ENCODE measurements at places on chromosomes 6 and 20.

DNA sequence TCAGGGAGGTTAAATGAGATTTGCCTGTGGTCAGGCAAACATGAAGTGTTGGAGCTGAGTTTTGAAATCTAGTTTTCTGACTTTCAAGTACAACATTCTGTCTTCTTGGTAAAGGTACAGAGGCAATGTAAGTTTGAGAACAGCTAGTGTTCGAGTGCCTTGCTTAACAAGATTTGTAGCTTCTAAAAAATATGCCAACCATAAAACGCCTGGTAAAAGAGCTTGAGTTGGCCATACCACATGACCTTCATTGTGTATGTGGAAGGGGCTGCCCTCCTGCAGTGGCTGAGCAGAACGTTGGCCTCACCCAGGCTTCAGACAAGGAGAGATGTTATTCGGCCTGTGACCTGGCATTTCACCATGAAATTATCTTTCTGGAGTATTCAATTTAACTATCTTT, 86.5 kb downstream of the MAP7 start:
- no peak for DNase-seq

GRCh38 chr6:44078827-44079671, 48.2 kb downstream of the MRPL14 start:
- peak; percentile 68 for DNase-seq

DNA sequence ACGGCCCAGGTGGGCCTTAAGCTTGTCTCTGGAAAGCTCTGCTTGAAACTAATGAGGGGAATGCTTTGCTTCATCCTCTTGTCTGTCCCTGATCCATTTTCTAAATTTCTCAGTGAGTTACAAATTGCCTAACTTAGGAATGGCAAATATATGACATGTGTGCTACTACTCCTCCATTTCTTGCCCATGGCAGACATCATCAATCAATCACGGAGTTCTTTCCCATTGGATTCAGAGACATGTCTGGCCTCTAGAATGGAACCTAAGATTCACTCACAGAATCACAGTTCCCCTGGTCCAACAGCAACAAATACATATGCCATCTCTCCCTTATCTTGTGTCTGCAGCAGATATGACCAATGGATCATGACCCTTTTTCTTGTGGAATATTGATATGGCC, 6.6 kb upstream of the BPIFB4 start:
- no peak for DNase-seq

- no peak for DNase-seq
These were observed 134.3 kb downstream of the IBTK start for GRCh38 chr6:82113231-82113630.

- no peak for DNase-seq
These were observed 78.4 kb upstream of the MLN start for GRCh38 chr6:33882154-33882553.

DNA sequence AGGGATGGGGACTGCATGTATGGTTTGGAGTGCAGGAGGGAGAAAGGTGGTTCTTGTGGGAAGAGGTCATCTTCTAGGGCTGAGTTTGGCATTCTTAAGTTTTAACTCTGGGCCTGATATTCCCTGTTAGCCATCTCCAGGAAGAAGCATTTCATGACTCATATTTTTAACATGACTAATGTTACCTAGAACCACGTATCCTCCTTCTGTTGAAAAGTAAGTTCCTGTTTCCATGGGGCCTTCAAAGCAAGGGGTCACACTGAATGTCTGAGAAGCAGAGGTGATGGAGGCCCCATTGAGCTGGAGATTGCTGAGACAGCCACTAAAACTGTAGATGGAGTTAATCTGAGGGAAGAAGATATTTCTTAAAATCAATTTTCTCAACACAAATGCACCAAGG, 30.2 kb downstream of the FAM229B start:
- no peak for DNase-seq

GRCh38 chr6:26454631-26455030, 3.1 kb upstream of the BTN2A1 start:
- no peak for DNase-seq

- no peak for DNase-seq
These were observed 33.2 kb upstream of the ADGRF5 start for GRCh38 chr6:46954837-46955451.

GRCh38 chr20:14778875-14779274, 441.5 kb upstream of the FLRT3 start:
- DNase-seq, result no peak

GRCh38 chr6:167410462-167410861, 85.6 kb downstream of the TTLL2 start:
- no peak for DNase-seq

DNA sequence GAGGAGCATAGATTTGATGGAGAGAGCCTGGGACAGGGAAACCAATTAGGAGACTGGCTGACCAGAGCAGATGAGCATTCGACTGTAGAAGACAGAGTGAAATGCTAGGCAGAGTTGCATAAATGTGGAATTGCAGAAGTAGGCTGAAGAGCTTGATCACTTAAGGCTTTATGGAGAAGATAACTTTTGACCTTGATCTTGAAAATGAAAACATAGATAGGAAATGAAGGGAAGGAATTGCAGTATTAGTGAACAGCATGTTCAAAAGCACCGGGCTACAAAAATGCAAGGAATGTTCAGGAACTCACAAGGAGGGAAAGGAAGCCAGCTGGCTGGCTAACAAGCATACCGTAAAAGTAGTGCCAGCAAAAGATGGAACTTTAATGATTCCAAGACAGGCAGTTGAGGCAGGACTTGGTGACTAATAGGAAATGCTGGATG, 20.5 kb upstream of the LTV1 start:
- DNase-seq, result no peak

DNA sequence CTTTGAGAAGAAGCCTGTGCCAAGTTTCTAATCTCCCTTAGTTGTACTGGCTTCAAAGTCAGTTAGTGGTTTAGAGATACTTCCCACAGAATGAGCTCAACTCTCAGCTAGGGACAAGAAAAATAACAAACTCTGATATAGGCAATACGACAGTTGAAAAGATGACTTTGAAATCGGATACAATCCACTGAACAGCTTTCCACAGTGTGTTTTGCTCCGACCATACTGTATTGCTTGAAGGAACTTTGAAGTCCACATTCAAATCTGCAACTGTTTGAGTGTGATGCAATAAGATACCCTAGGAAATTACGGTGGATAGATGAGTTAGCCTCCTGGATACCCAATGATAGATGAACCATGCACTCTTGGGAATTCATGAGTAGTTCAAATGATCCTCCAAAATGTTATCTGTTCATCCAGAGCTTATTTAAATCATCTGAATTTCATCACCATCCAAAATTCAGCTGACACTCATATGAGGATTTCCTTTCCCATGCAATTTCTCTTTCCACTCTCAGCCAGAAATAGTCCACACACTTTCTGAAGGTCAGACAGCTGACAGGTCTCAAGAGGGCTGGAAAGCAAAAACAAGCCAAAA, 443.8 kb downstream of the HAO1 start:
- DNase-seq, result no peak

- DNase-seq, result no peak
These were observed 908.5 kb upstream of the FLRT3 start for GRCh38 chr20:15245896-15246295.

- no peak for DNase-seq
These were observed 36.8 kb downstream of the PREX1 start for GRCh38 chr20:48791014-48791413.

GRCh38 chr6:132456700-132457143, 55.4 kb upstream of the MOXD1 start:
- no peak for DNase-seq

GRCh38 chr6:149065121-149065520, 252.4 kb upstream of the TAB2 start:
- no peak for DNase-seq

DNA sequence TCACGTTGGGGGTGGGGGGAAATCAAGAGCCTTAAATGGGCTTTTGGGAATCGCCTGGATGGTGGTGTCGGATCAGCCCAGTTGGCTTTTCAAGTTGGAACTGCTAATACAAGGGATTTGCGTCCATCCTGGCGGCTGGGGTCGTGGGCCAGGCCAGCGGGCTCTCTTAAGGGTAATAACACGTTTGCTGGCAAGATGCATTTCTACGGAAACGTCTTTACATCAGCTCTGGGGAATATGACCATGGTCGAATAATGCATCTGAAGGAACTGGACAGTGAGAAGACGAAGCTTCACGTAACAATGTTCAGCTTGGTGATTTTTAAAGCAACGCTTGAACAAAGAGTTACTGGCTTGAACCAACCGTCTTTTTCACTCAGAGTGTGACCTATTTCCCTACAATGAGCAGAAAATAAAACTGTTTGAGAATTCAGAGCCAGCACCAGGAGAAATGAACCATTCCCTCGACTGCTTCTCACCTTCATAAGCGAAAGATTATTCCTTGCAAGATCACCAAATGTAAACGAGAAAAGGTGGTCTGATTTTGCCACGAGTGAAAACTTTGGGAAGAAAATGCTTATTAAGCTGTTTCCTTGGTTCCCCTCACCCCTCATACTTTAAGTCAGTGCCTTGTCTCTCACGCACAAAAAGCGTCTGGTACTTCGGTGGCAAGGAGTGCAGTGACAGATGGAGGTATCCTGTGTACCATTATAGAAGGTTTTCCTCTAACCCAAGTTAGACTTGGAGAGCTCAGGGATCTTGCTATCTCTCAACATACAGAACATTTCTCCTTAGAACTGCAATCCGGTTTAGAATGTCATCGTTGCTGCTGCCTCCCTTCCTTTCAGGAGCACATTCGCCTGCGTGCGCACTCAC, 1.4 kb upstream of the MARCKS start:
- DNase-seq, result no peak

DNA sequence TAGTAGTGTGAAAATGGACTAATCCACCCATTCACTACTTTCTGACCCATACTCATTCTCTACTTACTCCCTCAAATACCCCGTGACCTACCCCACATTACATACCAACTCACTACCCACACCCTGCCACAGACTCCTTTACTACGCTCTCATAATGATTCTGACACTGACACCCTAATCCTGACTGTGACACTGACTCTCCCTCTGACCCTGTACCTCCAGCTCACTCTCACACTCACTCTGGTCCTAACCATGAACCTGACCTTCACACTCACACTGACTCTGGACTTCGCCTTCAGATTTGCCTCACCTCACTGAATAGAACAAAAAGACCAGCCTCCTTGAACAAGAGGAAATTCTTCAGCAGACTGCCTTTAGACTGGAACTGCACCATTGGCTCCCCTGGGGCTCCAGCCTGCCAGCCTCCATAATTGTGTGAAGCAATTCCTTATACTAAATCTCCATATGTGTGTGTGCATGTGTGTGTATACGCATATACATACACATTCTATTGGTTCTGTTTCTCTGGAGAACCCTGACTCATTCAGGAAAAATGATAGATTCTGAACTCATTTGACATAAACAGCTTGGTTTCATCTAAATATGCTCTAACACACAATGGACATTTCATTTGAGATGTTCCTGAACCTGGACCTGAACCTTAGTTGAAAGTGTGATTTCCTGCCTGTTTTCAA, 10.5 kb upstream of the ZNF343 start:
- DNase-seq, result no peak

GRCh38 chr6:24147511-24148153, 21.6 kb downstream of the NRSN1 start:
- no peak for DNase-seq

DNA sequence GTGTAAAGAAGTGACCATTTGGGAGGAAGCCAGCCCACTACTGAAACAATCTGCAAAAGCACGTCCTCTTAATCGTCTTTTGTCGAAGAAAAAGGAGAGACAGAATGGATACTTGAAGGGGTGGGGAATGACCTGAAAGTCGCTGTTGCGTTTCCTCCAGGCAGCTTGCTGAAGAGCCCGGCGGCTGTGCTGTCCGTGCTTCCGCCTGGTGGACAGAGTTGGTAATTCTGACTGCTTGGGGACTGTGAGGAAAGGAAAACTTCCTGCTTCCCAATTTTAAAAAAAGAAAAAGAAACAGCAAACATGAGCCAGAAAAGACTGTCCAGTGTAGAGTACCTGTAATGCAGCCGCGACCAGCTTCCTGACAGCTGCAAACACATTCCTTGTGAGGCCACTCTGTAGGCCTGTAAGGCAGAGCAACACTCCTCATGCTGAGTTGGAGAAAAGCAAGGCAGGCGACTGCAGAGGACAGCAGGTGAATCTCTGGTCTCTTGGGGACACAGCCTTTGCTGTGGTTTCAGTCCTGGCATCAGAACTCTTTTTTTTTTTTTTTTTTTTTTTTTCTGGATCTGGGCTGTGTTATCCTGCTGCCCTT, 251.1 kb upstream of the TBX18 start:
- DNase-seq, result no peak
